ENCODE measurements at places on chromosomes 3 and 15. TPM values are rescaled to one million over a fixed set of nuclear protein-coding genes. Genes with fewer than 3 reads are reported as not detected.

ZBED2 gene
- not detected for total RNA-seq

RASGRP1 gene
- total RNA-seq: 2.1 TPM

DNA sequence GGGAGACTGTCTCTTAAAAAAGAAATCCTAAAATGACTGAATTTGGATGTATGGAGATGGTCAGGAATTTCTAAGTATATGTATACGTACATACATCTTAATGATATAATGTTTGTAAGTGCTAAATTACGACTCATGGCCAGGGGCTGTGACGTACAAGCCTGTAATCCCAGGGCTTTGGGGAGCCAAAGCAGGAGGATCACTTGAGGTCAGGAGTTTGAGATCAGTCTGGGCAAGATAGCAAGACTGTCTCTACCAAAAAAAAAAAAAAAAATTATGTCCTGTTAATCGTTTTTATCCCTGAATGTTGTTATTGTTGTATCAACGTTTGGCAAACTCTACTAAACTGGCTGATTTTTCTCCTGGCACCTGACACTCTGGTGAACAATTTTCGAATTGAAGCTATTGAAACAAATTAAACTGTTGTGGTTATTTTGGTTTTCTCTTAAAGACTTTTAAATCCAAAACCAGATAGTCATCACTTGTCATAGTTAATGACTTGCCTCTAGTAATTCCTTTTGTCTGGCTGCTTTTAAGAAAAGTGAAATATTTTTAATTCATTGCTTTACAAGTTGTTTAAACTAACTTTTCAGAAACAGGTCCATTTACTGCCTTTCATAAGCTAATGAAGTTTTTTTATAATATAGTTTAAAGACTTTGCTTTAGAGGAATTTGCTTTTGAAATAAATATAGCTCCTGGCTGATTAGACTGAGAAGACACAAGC is 7.0 kb downstream of the MORF4L1 start:
- H3K4me1 ChIP-seq: peaks cover 44% of the 10 kb centered on the region
- H3K27ac ChIP-seq: no peak overlapping the region
- H3K36me3 ChIP-seq: no peaks in the 10 kb centered on the region
- no peak for DNase-seq

DNA sequence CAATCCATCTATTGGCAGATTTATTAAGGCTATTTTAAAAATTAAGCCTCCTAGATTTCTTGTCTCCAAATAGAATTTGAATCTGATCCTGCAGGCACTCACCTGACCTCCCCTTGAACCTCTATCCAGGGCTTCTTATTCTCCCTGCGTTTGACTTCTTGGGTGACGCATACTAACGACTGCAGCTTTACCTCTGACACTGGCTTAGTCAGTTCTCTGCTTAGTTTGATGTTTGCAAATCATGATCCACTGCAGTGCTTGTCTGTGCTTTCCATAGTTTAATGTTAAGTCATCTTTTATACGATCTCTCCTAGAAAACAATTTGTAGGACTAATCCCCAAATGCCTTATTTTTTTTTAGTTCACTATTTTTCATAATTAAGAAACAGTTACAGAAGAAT is 233.1 kb downstream of the ROBO1 start:
- H3K4me1 ChIP-seq: no peaks in the 10 kb centered on the region
- H3K27ac ChIP-seq: no peak overlapping the region
- no peak overlapping the region for H3K4me3 ChIP-seq

- H3K36me3 ChIP-seq: no peaks in the 10 kb centered on the region
- no peaks in the 10 kb centered on the region for H3K27me3 ChIP-seq
- no peak for DNase-seq
- no peak overlapping the region for H3K27ac ChIP-seq
These were observed 143.0 kb downstream of the TNIK start for GRCh38 chr3:171317171-171317570.

DNA sequence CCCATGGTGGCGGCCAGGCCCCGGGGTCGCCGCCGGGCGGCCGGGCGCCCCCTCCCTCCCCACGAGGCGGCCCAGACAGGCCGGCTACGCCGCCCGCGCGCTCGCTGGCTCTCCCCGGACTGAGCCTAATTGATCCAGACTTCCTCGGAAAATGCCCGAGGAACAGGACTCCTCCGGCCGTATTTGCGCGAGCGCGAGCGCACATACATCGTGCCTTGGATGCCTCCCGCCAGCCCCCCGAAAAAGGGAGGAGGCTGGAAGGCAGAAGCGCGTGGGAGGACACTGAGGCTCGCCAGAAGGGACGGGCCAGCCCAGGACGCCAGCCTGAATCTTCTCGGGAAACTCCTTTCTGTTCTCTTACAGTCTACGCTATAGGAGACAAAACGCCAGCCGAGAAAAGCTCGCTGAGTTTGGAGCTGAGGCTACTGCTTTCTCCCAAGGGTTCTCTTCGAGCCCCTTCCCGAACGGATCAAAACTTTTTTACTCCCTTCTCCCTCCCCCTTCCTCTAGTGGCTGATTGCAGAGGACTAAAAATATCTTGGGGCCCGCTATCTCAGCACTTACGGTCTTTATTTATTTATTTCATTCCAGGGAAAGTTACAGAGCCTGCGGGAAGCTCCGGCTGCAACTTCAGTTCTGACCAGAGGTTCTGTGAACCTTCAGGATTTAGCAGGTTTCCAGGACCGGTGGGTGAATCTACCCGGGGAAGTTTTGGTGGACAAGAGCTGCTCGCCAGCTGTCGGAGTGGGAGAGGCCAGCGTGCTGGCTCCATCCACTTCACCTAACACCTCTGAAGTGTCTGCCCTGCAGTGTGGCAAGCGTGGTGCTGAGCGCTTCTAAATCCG is at the start of gene PDZRN3:
Gene PDZRN3 (minus strand): TSS at position 121 of the 845 bp plus-strand sequence.
- no peaks in the 10 kb centered on the region for H3K27me3 ChIP-seq
- H3K36me3 ChIP-seq: no peaks in the 10 kb centered on the region
- H3K27ac ChIP-seq: peak within 1 kb of the TSS; percentile 84
- peak; percentile 48 for DNase-seq
- H3K4me3 ChIP-seq: peak within 1 kb of the TSS; percentile 48

DNA sequence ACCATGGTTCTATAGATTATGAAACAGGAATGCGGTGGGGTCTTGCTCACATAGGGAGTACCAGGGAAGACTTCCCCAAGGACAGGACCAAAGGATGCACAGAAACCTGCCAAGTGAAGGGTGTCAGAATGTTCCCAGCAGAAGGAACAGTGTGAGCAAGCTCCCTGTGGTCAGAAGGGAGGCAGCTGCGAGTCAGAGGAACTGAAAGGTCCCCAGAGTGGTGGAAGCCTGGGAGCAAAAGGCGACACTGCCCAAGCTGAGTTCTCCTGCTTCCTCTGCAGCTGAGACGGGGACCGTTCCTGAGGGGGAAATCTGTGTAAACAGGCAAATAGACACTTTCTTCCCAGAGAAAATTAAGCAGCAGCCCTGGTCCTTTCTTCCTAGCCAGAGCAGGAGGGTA is 14.2 kb upstream of the SLC6A6 start:
- no peak overlapping the region for H3K27ac ChIP-seq
- no peaks in the 10 kb centered on the region for H3K27me3 ChIP-seq
- H3K4me1 ChIP-seq: no peaks in the 10 kb centered on the region

DNA sequence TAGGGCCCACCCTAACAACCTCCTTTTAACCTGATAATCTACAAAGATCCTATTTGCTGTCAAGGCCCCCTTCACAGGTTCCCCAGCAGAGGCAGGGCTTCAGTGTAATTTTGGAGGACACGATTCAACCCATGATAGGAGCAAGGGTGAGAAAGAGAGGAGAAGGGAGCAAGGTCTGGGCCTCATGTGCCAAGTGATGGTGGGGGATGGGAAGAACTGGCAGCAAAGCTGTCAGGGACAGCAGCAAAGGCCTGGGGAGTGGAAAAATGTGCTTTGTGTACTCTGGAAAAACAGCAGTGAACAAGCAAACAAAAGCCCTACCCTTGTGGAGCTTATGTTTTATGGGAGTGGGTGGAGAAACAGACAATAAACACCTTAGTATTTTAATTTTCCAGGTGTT is 2.7 kb upstream of the GALNT15 start:
- H3K27ac ChIP-seq: no peak overlapping the region
- H3K4me1 ChIP-seq: peaks cover 36% of the 10 kb centered on the region
- no peaks in the 10 kb centered on the region for H3K27me3 ChIP-seq
- H3K36me3 ChIP-seq: no peaks in the 10 kb centered on the region
- DNase-seq: no peak

DNA sequence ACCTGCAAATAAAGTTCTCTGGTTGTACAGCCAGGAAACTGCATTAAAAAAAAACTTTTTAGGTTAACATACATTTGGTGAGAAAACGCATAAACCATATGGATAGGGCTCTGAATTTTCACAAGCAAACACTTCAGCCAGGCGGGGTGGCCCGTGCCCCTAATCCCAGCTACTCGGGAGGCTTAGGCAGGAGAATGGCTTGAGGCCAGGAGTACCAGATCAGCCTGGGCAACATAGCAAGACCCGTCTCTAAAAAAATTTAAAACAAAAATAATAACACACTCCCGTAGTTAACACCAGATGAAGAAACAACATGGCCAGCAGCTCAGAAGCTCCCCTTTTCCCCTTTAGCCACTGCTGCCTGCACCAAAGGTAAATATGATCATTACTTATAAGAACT is 3.2 kb upstream of the RPL14 start:
- DNase-seq: no peak
- H3K27ac ChIP-seq: peak overlapping the region; percentile 81
- H3K4me1 ChIP-seq: peaks cover 42% of the 10 kb centered on the region
- H3K27me3 ChIP-seq: no peaks in the 10 kb centered on the region
- peaks cover 23% of the 10 kb centered on the region for H3K36me3 ChIP-seq

DNA sequence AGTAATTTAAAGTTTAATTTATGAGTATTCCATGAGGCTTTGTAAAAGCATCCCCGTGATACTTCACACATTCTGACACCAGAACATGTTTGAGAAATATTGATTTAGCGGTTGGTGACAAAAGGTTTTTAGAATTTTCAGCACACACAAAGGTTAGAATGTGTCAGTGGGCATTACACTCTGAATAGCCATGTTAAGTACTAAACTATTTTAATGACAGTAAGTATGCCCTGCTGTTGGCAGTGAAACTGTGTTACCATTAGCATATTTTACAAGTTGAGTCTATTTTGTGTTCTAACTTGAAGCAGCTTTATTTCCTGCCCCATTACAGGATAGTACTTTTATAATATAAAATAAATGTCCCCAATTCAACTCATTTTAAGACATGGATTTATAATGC is 66.5 kb downstream of the ADAMTSL3 start:
- H3K36me3 ChIP-seq: no peaks in the 10 kb centered on the region
- H3K27me3 ChIP-seq: no peaks in the 10 kb centered on the region
- no peak overlapping the region for H3K4me3 ChIP-seq
- no peak overlapping the region for H3K27ac ChIP-seq

GRCh38 chr3:135329479-135329878 is 534.4 kb downstream of the EPHB1 start:
- H3K4me1 ChIP-seq: no peaks in the 10 kb centered on the region
- no peak overlapping the region for H3K4me3 ChIP-seq
- no peaks in the 10 kb centered on the region for H3K27me3 ChIP-seq
- DNase-seq: no peak
- no peak overlapping the region for H3K27ac ChIP-seq

DNA sequence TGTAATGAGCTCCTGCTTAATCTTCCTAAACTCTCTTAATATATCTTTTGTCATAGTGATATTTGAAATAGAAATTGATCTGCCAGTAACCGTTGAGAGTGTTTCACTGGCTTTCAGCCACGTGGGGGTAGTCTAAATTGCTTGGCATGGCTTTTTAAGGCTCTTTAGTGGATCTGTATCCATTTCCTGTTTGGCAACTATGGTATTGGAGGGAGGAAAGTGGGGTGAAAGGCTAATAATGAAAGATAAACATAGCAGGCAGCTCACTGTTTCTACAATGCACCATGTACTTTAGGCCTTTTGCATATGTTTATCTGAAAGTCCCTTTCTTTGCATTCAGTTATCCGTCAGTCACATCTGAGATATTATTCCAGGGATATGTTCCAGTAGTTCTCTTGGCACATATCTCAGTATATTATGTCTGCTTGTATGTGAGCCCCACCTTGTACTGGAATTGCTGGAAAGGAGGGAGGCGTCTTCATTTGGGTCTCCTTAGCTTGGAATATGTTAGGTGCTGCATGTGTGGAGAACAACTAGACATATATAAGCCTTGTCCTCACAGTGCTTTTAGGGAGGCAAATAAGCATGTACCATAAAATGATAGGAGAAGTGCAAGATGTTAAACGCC is 10.8 kb downstream of the TOPAZ1 start:
- H3K4me3 ChIP-seq: no peak overlapping the region
- no peaks in the 10 kb centered on the region for H3K36me3 ChIP-seq
- DNase-seq: no peak
- no peaks in the 10 kb centered on the region for H3K27me3 ChIP-seq
- H3K4me1 ChIP-seq: no peaks in the 10 kb centered on the region

DNA sequence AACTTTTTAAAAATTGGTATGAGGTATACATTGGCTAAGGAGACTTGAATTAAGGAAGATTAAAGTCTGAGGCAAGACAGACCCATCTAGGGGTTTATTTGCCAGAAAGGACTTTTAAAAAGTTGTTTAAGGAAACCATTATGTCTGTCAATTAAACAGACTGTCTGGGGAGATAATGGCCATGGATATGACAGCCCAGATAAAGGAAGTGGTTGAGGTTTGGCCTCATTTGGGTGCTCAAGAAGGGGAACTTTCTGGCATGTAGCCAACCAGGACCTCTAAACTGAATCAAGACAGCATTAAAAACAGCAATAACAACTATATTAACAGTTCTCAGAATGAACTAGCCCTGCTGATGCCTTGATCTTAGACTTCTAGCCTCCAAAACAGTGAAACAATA is 9.9 kb upstream of the CD200R1L start:
- no peak for DNase-seq
- H3K4me1 ChIP-seq: no peaks in the 10 kb centered on the region
- no peak overlapping the region for H3K27ac ChIP-seq
- H3K27me3 ChIP-seq: no peaks in the 10 kb centered on the region
- H3K36me3 ChIP-seq: no peaks in the 10 kb centered on the region

GRCh38 chr3:25441234-25441856 is 13.3 kb downstream of the RARB start:
- no peak overlapping the region for H3K27ac ChIP-seq
- no peak overlapping the region for H3K4me3 ChIP-seq
- H3K27me3 ChIP-seq: no peaks in the 10 kb centered on the region
- H3K36me3 ChIP-seq: no peaks in the 10 kb centered on the region
- H3K4me1 ChIP-seq: peaks cover 8% of the 10 kb centered on the region

- H3K27me3 ChIP-seq: no peaks in the 10 kb centered on the region
- peaks cover 73% of the 10 kb centered on the region for H3K36me3 ChIP-seq
- no peak overlapping the region for H3K4me3 ChIP-seq
- H3K27ac ChIP-seq: no peak overlapping the region
- no peaks in the 10 kb centered on the region for H3K4me1 ChIP-seq
- DNase-seq: no peak
These were observed 66.0 kb downstream of the GOLIM4 start for GRCh38 chr3:168029705-168030104.

All from tibial nerve (tissue), 4 donors.